Activated naive CD4-positive, alpha-beta T cell treated with anti-CD3 and anti-CD28 coated beads, Interleukin-2, amount 10 ng/mL, durations not matched to agents 7 days and 5 days (primary cell): ENCODE measurements at places on chromosomes 4 and X.
A peak's percentile ranks its signal among the peaks of the same experiment; 100 is the strongest.

- no peaks in the 10 kb centered on the region for H3K36me3 ChIP-seq
- H3K27ac ChIP-seq: no peak overlapping the region
- no peaks in the 10 kb centered on the region for H3K4me1 ChIP-seq
- DNase-seq: no peak
- no peaks in the 10 kb centered on the region for H3K27me3 ChIP-seq
Observed at GRCh38 chr4:17138847-17139246, 240.4 kb upstream of the LDB2 start.

GRCh38 chr4:112735474-112735951 lies 98.6 kb downstream of the LARP7 start:
- no peak for DNase-seq
- H3K36me3 ChIP-seq: no peaks in the 10 kb centered on the region
- H3K4me1 ChIP-seq: peaks cover 16% of the 10 kb centered on the region
- H3K27ac ChIP-seq: peak overlapping the region; percentile 35
- no peaks in the 10 kb centered on the region for H3K27me3 ChIP-seq

- H3K4me3 ChIP-seq: no peak overlapping the region
- peaks cover 2% of the 10 kb centered on the region for H3K36me3 ChIP-seq
- peak; percentile 21 for DNase-seq
- no peaks in the 10 kb centered on the region for H3K27me3 ChIP-seq
Observed at GRCh38 chrX:70504772-70505450, 60.3 kb downstream of the DLG3 start.

DNA sequence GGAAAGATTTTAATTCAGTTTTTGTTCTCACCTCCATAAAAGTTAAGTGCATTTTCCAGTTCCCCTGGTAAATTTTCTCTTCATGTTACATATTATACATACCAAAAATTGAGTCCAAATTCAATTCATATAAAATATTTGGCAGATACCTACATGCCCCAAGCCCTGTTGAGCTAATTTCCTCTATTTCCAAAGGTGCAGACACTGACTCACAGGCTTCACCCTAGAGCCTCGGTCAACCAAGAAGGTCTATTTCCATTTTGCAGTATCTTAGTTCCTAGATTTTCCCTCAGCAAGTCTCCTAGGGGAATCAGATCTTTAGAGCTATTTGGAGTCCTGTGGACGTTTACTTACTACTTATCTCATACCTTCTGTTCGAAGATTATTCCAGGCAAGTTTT lies 174.4 kb downstream of the TSPAN5 start:
- peaks cover 4% of the 10 kb centered on the region for H3K36me3 ChIP-seq
- peaks cover 53% of the 10 kb centered on the region for H3K4me1 ChIP-seq
- H3K27ac ChIP-seq: no peak overlapping the region
- H3K4me3 ChIP-seq: no peak overlapping the region
- H3K27me3 ChIP-seq: no peaks in the 10 kb centered on the region
- DNase-seq: no peak

DNA sequence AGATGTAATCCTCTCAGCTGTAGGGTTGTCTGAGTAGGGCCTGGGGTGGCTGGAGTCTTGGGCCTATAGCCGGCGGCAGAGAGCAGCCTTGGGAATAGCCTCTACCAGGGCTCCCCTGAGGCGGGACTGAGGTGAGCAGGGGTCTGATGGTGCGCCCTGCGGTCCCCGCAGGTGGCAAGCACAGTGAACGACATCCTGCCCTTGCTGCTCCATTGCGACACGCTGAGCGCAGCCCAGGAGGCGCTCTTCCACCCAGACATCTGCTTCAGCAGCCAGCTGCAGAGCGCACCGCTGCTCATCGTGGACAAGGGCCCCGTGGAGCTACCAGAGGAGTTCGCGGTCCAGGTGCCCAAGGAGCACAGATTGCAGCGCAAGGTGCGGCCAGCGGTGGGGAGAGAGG lies 317.0 kb downstream of the ADGRL3 start:
- no peaks in the 10 kb centered on the region for H3K4me1 ChIP-seq
- no peaks in the 10 kb centered on the region for H3K36me3 ChIP-seq
- DNase-seq: no peak
- H3K27ac ChIP-seq: no peak overlapping the region

DNA sequence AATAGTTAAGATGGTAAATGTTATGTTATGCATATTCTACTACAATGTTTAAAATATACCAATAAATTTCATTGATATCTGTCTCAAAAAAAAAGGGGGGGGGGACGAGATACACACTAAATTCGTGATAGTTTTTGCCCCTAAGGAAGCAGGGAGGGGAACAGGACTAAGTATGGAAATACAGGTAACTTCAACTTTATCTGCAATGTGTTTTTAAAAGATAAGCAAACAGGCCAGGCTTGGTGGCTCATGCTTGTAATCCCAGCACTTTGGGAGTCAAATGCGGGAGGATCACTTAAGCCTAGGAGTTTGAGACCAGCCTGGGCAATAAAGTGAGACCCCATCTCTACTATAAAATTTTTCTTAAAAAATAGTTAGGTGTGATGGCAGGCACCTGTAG lies 13.4 kb upstream of the CLOCK start:
- no peak overlapping the region for H3K27ac ChIP-seq
- no peak for DNase-seq
- peaks cover 5% of the 10 kb centered on the region for H3K27me3 ChIP-seq
- H3K36me3 ChIP-seq: no peaks in the 10 kb centered on the region
- peaks cover 7% of the 10 kb centered on the region for H3K4me1 ChIP-seq

DNA sequence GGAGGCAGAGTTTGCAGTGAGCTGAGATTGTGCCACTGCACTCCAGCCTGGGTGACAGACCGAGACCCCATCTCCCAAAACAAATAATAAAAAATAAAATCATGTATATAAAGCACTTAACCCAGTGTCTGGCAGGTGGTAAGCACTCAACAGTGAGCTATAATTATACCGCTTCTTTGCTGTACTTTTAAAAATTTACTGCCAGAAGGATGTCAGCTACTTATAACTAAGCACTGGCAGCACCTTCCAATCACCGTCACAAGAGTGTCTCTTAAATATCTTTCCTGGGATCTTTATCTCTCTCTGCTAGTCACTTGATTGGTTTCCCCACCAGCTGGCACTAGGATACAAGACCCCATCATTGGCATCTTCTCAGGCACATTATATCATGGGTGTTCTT lies 53.9 kb upstream of the DAPP1 start:
- no peak for DNase-seq
- no peak overlapping the region for H3K27ac ChIP-seq
- no peak overlapping the region for H3K4me3 ChIP-seq
- H3K27me3 ChIP-seq: peaks cover 4% of the 10 kb centered on the region

DNA sequence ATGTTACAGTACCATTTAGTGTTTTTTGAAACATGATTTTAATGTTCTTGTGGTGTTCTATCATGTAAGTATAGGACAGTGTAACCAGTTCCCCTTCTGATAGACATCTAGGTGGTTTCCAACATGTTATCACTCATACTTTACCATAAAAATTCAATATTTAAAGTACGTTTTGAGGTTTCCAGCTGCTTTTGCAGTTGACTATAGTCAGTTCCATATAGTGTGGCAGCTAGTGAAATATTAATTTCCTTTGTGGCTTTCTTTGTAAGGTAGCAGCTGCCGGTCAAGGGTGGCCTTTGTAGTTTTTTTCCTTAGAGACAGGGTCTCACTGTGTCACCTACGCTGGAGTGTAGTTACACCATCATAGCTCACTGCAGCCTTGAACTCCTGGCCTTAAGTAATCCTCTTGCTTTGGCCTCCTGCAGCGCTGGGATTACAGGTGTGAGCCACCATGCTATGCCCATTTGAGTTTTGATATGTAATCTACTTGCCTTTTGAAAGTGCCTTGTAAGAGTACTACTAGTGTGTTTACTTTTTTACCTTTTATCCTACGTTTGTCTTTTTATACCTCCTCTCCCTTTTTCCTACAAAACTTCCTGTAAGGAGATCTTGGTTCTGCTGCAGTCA lies 63.0 kb downstream of the ARHGAP10 start:
- no peak for DNase-seq
- H3K27me3 ChIP-seq: peaks cover under 1% of the 10 kb centered on the region
- peaks cover 47% of the 10 kb centered on the region for H3K4me1 ChIP-seq
- H3K36me3 ChIP-seq: no peaks in the 10 kb centered on the region

GRCh38 chrX:48891402-48892288 lies 5.9 kb downstream of the TIMM17B start:
- peaks cover 9% of the 10 kb centered on the region for H3K36me3 ChIP-seq
- peak; percentile 85 for DNase-seq
- H3K4me3 ChIP-seq: peak overlapping the region; percentile 91
- no peaks in the 10 kb centered on the region for H3K27me3 ChIP-seq
- peaks cover 33% of the 10 kb centered on the region for H3K4me1 ChIP-seq

GRCh38 chrX:123271902-123272301 lies 87.8 kb downstream of the GRIA3 start:
- no peaks in the 10 kb centered on the region for H3K27me3 ChIP-seq
- no peaks in the 10 kb centered on the region for H3K4me1 ChIP-seq
- no peak overlapping the region for H3K4me3 ChIP-seq

- no peaks in the 10 kb centered on the region for H3K4me1 ChIP-seq
- no peaks in the 10 kb centered on the region for H3K27me3 ChIP-seq
- DNase-seq: no peak
- H3K27ac ChIP-seq: no peak overlapping the region
- H3K4me3 ChIP-seq: no peak overlapping the region
- H3K36me3 ChIP-seq: no peaks in the 10 kb centered on the region
Observed at GRCh38 chr4:69907151-69907550, 23.7 kb upstream of the CSN1S1 start.

GRCh38 chrX:41720125-41720779 lies 3.7 kb upstream of the GPR82 start:
- H3K36me3 ChIP-seq: peaks cover 38% of the 10 kb centered on the region
- H3K27me3 ChIP-seq: no peaks in the 10 kb centered on the region
- peak; percentile 45 for DNase-seq
- H3K4me3 ChIP-seq: no peak overlapping the region
- peaks cover 40% of the 10 kb centered on the region for H3K4me1 ChIP-seq

DNA sequence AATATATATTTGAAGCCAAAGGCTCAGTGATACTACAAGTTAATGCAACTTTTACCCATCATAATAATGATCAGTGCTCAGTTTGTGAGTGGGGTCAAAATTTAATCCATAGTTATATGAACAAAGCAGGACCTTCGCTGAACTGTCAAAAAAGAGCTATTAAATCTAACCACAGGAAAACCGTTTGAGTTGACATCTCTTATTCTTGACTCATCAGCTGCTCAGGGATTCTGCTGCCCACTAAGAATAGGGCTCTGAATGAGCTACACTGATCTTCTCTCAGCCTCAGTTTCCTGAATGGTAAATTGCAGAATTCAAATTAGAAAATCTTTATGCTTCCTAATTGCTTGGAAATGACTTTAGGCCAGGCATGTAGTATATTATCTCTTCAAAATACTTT lies 44.9 kb upstream of the NAP1L5 start:
- DNase-seq: no peak
- no peak overlapping the region for H3K27ac ChIP-seq
- peaks cover 74% of the 10 kb centered on the region for H3K36me3 ChIP-seq
- H3K4me3 ChIP-seq: no peak overlapping the region
- H3K4me1 ChIP-seq: peaks cover 11% of the 10 kb centered on the region

- H3K36me3 ChIP-seq: no peaks in the 10 kb centered on the region
- no peak overlapping the region for H3K4me3 ChIP-seq
- H3K27ac ChIP-seq: no peak overlapping the region
- no peak for DNase-seq
- no peaks in the 10 kb centered on the region for H3K4me1 ChIP-seq
Observed at GRCh38 chrX:19156186-19156585, 33.9 kb upstream of the ADGRG2 start.

- H3K4me3 ChIP-seq: no peak overlapping the region
- no peaks in the 10 kb centered on the region for H3K27me3 ChIP-seq
- H3K4me1 ChIP-seq: peaks cover 18% of the 10 kb centered on the region
- peaks cover 6% of the 10 kb centered on the region for H3K36me3 ChIP-seq
Observed at GRCh38 chrX:1263600-1263999, 5.0 kb upstream of the CSF2RA start.

- no peak overlapping the region for H3K4me3 ChIP-seq
- DNase-seq: no peak
- no peak overlapping the region for H3K27ac ChIP-seq
- no peaks in the 10 kb centered on the region for H3K27me3 ChIP-seq
- peaks cover 18% of the 10 kb centered on the region for H3K4me1 ChIP-seq
Observed at GRCh38 chrX:18956303-18957032, 27.4 kb downstream of the PHKA2 start.

DNA sequence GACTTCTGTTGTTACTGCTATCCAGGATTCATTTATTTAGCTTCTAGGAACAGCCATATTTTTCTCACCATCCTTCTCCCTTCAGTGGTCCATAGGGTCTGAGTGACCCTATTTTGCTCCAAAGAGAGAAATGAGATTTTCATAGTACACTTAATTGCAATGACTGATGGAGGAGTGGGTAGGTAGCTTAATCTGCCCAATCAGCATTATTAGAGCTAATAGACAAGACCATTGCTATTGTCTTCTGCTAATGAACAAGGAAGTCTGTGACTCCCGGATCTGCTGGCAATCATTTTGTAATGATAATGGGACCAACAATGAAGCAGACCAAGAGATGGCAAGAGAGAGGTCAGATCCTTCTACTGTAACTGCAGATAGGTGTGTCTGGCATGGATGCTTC lies 271.4 kb upstream of the SLC7A11 start:
- H3K27ac ChIP-seq: no peak overlapping the region
- DNase-seq: no peak
- no peak overlapping the region for H3K4me3 ChIP-seq

DNA sequence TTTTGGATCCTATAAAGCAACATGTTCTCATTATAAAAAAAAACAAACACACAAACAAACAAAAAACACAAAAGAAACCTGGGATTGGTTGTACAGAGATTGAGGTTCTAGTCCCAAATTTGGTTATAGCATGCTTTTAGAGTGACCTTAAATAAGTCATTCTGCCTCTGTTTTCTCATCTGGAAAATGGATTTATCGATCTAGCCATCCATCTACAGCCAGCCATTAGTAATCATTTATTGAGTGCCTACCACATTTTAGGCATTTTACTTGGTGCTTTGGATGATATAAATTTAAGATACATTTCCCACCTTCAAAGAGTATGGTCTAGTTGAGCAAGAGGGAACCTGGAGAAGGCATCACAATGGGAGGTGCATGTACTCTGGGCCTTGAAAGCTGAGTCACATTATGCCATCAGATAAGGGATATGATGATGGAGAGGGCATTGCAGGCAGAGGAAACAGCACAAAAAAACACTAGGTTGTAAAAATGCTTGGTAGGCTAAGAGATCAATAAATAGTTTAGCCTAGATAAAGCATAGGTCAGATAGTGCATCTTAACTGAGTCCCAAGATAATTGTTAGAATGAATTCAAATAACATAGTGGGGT lies 91.4 kb downstream of the HEPH start:
- H3K4me3 ChIP-seq: no peak overlapping the region
- H3K27me3 ChIP-seq: no peaks in the 10 kb centered on the region
- H3K36me3 ChIP-seq: no peaks in the 10 kb centered on the region
- no peak for DNase-seq
- no peaks in the 10 kb centered on the region for H3K4me1 ChIP-seq
